Activated naive CD4-positive, alpha-beta T cell treated with anti-CD3 and anti-CD28 coated beads for 36 hours (primary cell): ENCODE measurements at places on chromosomes 7 and 10.

GRCh38 chr7:17227766-17228490 lies 70.5 kb upstream of the AHR start:
- no peak for DNase-seq

DNA sequence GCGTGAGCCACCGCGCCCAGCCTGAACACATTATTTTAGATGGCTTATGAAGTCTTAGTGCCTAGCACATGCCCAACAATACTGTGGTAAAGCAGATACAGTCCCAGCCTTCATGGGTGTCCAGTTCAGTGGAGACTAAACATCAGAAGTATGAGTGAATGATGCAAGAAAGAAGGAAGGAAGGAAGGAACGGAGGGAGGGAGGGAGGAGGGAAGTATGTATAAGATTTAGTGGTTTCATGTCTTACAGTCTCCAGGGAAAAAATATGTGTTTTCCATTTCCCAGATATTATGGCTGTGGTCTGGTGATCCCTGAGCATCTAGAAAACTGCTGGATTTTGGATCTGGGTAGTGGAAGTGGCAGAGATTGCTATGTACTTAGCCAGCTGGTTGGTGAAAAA lies 2.9 kb downstream of the AS3MT start:
- no peak for DNase-seq

- no peak for DNase-seq
Measured at GRCh38 chr10:96168546-96168945, 38.4 kb downstream of the ZNF518A start.

- DNase-seq, result no peak
Measured at GRCh38 chr7:45000093-45001032, at the start of gene CCM2. Gene CCM2 (plus strand): TSS chr7:45000201. CDS start chr7:45000334, 133 bp downstream.

DNA sequence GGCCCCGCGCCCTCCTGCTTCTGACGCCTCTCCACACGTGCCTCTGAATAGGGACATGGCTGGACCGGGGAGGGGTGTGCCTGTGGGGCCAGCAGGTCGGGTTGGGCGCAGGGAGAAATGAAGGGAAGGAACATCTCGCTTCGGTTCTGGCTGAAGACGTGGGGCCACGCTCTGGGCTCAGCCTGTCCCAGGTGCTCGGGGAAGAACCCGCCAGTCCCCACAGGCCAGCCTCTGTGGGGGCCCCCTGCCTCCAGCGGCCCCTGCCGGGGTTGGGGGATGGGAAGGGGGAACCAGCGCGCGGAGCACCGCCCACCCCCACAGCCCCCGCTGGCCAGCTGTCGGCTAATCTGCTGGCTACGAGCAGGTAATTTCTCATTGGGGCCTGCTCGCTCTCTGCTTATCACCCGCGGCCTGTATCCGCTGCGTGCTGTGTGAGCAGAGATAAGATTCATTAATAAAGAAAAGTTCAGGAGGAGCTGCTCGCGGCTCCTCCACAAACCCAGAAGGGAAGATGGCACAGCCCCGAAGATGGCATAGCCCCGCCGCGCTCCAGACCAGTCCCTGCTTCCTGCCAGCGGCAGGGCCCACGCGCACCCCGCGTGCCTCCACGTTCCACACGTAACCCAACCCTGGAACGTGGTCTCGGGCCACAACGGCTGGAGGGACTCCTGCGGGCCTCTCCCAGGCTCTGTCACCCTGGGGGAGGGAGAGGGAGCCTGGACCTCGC lies 186.2 kb downstream of the ELFN1 start:
- DNase-seq, result no peak

DNA sequence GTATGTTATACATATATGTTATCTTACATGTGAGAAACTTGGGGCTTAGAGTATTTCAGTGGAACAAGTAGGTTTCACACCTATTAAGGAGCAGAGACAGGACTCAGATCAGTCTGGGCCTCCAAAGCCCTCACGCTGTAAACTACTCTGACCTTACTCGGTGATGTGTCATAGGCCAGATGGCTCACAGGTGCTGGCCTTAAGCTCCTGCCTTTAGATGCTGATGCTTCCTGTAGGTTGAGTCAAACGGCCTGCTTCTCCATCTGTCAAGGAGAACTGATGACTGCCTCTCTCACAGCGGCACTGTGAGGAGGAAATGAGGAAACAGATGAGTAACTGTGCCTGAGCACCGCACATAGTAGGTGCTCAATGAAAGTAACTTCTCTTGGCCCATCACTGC lies 312.6 kb upstream of the COBL start:
- no peak for DNase-seq

- DNase-seq, result no peak
Measured at GRCh38 chr7:156234666-156235494, 405.7 kb upstream of the RNF32 start.

DNA sequence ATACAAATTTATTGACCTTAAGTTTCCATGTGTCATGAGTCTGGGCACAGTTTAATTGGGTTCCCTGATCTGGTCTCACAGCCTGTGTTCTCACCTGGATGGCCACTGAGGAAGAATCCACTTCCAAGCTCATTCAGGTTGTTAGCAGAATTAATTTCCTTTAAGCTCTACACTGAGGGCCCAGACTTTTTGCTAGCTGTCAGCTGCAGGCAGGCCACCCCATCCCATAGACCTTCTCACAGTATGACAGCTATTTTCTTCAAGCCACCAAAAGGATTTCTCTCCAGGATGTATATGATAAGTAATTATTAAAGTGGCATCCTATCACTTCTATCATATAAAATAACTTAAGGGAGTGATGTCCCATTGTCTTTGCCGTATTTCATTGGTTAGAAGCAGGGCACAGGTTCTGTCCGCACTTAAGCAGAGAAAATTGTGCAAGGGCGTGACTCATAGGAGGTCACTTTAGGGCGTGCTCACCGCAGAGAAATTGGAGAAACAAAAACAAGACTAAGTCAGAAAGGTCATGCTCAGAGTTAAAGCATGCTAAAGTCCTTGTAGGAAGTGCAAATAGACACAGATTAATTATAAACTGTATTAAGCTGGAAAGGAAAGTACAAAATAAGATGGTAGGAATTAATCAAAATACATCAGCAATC lies 109.9 kb downstream of the AHR start:
- no peak for DNase-seq

DNA sequence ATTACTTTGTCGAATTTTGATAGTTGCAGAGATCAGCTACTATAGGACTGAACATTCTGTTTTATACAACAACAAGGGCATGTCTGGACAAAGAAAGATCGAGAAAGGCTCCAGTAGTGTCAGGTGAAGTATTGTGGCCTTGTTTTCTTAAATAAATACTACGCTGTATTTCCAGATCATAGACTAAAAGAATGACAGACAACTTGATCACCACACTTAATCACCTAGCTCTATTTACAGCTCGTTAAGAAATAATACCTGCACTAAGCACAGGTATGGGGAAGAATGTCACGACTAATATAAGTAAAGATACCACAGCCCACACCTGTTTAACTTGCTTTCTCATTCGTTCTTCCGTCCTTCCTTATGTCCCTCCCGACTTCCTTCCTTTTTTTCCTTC lies 269.2 kb downstream of the HGF start:
- DNase-seq, result no peak

DNA sequence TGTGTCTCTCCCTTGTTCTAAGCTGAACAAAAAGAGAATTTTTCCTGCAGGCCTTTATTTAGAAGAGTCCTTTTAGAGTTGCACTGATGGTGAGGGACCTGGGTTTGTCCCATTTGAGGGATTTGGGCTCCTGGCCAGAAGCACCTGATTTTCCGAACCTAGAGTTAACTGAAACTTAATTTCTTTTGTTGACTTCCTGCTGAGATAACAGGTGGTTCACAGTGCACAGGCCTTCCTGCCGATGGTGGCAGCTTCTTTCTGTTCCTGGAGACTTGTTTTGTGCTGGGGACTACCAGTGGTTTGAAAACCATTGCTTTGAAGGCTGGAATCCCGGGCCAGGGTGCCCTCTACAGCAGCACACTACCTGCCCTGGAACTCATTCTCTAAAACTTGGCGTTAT lies 99.2 kb downstream of the SUGCT start:
- DNase-seq, result peak; percentile 24

DNA sequence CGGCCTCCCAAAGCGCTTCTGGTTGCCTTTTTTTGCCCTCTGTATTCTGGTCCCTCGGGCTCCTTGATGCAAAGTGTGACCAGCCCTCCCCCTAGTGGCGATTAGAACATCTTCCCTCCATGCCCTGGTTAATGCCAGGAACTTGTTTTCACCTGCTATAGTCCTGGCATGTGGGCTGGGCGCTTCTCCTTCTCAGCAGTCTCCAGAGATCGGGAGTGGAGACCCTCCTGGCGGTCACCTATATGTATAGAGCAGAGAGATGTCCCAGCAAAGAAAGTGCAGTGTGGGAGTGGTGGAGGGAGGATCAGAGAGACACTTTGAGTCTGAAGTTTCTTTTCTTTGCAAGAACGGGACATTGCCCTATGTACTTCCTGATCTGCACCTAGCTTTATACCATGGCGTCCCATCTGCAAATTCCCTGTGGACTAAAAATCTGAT lies 264.1 kb downstream of the OTUD1 start:
- DNase-seq, result peak; percentile 72

- no peak for DNase-seq
Measured at GRCh38 chr7:2474813-2475677, 1.2 kb downstream of the GRIFIN start.

GRCh38 chr10:124624466-124624865 lies 119.7 kb downstream of the FAM53B start:
- no peak for DNase-seq

GRCh38 chr10:8375137-8375536 lies 320.6 kb downstream of the GATA3 start:
- no peak for DNase-seq

DNA sequence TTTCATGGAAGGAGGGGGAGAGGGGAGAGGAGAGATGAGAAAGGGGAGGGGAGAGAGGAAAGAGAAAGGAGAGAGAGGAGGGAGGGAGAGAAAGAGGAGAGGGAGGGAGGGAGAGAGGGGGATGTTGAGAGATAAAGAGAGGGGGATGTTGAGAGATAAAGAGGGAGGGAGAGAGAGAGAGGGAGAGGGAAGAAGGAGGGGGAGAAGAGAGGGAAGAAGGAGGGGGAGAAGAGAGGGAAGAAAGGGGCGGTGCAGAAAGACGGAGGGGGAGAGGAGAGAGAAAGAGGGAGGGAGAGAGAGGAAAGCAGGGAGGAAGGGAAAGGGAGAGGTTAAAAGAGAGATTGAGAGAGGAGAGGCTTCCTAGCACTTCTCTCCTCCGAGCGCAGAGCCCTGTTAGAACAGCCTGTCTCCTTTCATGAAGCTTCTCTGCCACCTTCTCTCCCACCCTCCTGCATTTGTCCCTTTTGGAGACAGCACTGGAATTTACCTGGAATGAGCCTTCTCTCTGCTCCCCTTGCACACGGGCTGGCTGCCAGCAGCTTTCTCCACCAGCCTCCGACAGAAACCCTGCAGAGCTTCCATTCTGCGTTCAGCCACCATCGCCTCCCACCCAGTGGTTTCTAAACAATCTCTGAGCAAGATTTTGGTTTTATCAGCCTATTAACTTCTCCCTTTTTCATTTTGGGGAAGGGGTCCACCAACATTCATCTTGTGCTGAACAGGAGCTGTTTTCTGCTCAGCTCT lies 74.0 kb upstream of the CARD11 start:
- peak; percentile 73 for DNase-seq

- DNase-seq, result no peak
Measured at GRCh38 chr10:107028236-107028635, 136.3 kb downstream of the SORCS1 start.

DNA sequence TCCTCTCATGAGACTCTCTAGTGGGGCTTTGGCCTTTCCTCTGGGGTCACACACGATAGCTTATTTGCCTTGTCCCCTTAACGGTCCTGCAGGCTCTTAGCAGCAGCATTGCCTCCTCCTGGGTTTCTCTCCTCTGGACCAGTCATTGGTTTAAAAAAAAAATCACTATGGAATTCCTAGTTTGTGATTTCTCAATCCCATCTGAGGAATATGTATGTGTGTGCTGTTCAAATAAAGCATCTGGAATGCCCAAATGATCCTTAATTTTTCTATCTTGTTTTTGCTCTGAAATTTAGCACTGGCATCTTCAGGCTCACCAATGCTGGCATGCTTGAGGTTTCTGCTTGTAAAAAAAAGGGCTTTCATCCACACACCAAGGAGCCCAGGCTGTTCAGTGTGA lies 30.5 kb downstream of the ACTA2 start:
- DNase-seq, result no peak
